Stimulated activated CD4-positive, alpha-beta T cell treated with anti-CD3 and anti-CD28 coated beads, TNF-alpha, amount 100 ng/mL, for 1 hour (primary cell): ENCODE measurements at places on chromosomes 4 and X.

GRCh38 chrX:102491766-102492165 is 20.2 kb upstream of the TCP11X2 start:
- no peak for DNase-seq

GRCh38 chr4:106898621-106899230 is 137.4 kb downstream of the DKK2 start:
- DNase-seq, result no peak

GRCh38 chr4:92339676-92340075 is 35.9 kb downstream of the GRID2 start:
- DNase-seq, result no peak

DNA sequence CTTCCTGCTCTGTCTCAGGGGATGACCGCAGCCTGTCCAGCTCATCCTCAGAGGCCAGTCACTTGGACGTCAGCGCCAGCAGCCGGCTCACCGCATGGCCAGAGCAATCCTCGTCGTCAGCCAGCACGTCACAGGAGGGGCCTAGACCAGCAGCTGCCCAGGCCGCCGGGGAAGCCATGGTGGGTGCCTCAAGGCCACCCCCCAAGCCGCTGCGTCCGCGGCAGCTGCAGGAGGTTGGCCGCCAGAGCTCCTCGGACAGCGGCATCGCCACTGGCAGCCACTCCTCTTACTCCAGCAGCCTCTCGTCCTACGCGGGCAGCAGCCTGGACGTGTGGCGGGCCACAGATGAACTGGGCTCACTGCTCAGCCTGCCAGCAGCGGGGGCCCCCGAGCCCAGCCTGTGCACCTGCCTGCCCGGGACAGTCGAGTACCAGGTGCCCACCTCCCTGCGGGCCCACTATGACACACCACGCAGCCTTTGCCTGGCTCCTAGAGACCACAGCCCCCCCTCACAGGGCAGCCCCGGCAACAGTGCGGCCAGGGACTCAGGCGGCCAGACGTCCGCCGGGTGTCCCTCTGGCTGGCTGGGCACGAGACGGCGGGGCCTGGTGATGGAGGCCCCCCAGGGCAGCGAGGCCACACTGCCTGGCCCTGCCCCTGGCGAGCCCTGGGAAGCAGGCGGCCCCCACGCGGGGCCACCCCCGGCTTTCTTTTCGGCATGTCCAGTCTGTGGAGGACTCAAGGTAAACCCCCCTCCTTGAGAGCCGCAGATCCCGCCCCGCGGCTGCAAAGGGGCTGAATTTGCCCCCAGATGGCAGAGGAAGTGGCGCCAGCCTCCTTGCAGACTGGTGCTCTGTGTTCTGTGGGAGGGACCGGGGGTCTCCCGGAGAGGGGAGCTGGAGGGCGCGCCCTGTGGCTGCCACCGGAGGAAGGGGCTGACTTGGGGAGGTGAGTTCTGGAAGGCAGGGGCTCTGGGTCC is 29.9 kb downstream of the DOK7 start:
- no peak for DNase-seq

- no peak for DNase-seq
Observed at GRCh38 chrX:102995316-102995715, 58.2 kb downstream of the RAB40AL start.

- no peak for DNase-seq
Observed at GRCh38 chr4:155772459-155773195, 13.8 kb downstream of the GUCY1B1 start.

GRCh38 chrX:72141372-72142004 is 9.8 kb upstream of the RTL5 start:
- no peak for DNase-seq

- DNase-seq, result no peak
Observed at GRCh38 chrX:40543661-40544328, 37.0 kb upstream of the ATP6AP2 start.

DNA sequence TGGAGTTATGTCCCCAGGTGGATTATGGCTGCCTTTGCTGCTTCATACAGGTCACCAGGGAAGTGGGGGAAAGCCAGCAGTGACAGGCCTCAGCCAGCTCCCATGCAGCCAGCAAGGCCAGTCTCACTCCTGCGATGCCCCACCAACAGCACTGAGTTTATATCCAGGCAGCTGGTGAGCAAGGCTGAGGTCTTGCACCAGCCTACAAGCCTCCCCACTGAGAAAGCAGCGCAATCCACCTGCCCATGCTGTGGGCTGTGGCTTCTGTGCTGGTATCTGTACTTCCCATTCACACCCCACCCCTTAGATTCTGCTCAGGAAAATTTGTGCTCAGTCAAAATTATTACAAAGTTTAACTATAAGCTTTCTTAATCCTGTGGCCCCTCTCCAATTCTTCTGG is 153.5 kb downstream of the HHIP start:
- no peak for DNase-seq

DNA sequence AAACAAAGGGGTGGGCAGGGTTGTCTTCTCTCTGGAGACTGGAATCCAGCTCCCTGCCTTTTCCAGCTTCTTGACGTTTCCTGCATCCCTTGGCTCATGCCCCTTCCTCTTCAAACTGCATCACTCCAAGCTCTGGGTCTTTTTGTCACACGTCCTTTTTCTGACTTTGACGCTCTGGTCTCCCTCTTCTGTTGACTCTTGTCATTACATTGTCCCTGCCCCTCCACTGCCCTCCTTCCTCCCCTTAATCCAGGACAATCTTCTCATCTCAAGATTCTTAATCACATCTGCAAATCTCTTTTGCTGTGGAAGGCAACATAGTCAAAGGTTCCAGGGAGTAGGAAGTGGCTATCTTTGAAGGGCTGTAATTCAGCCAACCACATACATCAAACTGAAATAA is 178.3 kb downstream of the TMA16 start:
- DNase-seq, result no peak
